Activated CD4-positive, alpha-beta T cell treated with anti-CD3 and anti-CD28 coated beads, Interleukin-2, amount 50 U/mL, for 24 hours (primary cell): ENCODE measurements at places on chromosomes 6 and 20.
A peak's percentile ranks its signal among the peaks of the same experiment; 100 is the strongest.

DNA sequence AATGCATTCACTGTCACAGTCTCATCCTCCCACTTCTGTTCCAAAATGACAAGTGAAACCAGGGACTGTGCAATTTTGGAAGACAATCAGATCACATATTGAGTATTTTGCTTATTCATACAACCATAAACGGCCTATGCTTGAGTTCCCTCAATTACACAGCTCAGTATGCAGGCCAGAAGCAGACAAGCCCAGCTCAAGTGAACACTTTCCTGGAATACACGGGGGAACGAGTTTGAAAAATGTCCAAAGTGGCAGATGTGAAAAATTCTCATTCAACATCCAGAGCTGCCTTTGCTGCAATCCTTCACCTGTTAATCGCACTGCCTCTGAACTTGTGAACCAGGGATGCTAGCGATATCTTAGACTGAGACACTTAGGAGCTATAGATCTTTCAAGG is 190.2 kb downstream of the COL9A1 start:
- DNase-seq, result no peak

DNA sequence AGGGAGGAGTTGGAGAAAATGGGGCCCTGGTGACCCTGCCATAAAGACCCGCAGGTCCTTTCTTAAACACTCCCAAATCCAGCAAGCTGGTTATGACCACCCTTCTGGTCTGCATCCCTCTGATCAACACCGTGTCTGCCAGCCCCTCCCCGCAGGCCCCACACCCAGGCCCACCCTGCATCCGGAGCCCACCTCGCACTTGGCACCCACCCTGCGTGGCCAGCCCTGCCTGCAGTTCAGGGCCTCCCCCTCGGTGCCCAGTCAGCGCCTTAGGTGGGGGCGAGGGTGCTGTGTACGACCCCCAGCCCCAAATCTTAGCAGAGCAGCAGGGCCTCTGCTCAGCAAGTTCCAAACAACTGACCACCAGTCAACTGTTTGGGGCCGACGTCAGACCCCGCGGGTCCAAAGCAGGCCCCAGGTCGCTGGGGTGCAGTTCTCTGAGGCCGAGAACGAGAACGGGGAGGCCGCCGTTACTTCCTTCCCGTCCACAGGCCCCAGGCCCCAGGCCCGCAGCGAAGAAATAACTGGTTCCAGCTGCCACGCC is 1.2 kb downstream of the ACSS1 start:
- DNase-seq, result no peak

GRCh38 chr6:42929821-42930360 is 611 bp downstream of the CNPY3 start:
- peak; percentile 44 for DNase-seq

DNA sequence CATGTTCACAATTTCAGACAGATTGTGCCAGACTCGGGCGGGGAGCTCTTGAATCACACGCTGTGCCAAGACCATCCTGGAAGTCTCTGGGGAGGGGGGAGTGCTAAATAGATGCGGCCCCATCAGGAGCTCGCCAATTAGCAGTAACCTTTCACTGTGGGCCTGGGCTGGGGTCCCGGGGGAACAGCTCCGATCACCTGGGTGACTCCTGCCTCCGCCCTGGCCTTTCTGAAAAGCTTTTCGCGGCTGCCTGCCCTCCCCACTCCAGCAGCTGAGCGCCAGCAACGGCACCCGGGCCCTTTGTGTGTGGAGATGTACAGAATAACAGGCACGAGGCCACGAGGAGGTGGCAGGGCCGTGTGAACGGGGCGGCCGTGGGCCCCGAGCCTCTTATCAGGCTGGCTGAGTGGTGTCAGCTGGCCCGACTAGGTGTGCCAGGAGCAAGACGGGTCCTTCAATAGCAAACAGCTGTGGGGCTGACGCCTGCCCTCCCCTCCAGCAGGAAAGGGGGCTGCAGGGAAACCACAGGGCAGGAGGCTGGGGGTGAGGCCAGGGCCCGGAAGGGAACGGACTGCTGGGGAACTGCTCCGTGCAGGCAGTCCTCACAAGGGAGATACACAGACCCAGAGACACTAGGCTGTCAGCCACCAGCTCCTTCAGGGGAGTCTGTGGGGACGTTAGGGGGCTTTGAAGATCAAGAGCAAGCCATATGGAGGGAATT is 56.8 kb downstream of the NOL4L start:
- DNase-seq, result no peak

DNA sequence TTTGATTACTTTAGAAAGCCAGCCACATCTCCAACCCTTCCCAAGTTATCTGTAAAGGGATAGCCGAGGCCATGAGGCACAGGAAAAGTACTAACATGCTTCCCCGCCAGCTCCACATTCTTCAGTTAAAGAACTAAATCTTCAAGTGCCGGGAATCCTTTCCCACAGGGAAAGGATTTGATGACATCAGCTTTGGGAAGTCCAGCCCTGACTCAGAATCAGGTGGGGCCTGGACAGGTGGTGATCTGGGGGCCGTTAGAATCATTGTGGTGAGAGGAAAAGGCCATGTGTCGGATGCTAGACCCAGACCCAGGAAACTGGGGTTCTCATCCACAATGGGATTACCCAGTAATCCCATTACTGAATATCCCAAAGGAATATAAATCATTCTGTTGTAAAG is 580.0 kb downstream of the QKI start:
- no peak for DNase-seq

GRCh38 chr6:16338577-16339264 is 100.3 kb downstream of the GMPR start:
- no peak for DNase-seq

- no peak for DNase-seq
Observed at GRCh38 chr6:154071236-154071635, 32.2 kb downstream of the OPRM1 start.

DNA sequence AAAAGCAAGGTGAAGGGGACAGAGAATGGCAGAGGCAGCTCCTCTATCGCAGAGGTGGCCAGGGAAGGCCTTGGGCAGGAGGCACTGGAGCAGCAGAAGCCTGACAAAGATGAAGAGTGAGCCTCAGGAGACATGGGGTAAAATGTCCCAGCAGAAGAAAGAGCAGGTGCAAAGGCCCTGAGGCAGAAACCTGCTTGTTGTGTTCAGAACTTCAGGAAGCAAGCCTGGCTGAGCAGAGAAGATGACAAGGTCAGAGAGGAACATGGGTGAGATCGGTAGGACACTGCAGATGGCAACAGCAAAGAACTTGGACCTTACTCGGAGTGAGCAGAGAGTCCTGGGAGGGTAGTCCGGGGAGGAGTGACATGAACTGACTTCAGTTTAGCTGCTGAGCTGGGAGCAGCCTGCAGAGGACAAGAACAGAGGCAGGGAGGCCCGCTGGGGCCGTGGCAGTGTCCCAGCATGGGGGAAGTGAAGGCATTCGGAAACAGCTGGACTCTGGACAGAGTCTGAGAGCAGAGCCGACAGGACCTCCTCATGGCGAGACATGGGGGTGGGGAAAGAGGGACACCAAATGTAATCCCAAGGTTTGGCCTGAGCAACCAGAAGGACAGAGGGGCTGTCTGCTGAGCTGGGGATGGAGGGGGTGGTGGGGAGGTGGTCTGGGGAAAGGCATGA is 106.3 kb downstream of the PREX1 start:
- no peak for DNase-seq

- no peak for DNase-seq
Observed at GRCh38 chr6:92072387-92072786, 1347.0 kb downstream of the EPHA7 start.

GRCh38 chr6:15299430-15300131 is 53.7 kb downstream of the JARID2 start:
- DNase-seq, result no peak

DNA sequence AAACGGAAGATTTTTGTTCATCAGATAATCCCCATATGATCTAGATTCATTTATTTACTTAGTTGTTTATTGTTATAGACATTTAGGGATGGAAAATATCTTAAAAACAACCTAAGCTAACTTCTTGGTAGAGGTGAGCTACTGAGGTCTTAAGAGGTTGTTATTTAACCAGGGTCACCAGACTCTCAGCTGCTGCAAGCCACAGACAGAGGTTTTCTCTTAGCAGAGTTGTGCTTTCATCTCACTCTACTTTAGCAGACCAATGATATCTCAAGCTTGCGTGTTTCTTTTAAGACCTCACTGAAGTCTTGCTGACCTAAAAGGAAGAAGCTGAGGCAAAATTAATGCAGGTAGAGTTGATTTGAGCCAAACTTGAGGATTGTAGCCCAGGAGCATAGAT is 43.6 kb downstream of the NCOA7 start:
- no peak for DNase-seq

DNA sequence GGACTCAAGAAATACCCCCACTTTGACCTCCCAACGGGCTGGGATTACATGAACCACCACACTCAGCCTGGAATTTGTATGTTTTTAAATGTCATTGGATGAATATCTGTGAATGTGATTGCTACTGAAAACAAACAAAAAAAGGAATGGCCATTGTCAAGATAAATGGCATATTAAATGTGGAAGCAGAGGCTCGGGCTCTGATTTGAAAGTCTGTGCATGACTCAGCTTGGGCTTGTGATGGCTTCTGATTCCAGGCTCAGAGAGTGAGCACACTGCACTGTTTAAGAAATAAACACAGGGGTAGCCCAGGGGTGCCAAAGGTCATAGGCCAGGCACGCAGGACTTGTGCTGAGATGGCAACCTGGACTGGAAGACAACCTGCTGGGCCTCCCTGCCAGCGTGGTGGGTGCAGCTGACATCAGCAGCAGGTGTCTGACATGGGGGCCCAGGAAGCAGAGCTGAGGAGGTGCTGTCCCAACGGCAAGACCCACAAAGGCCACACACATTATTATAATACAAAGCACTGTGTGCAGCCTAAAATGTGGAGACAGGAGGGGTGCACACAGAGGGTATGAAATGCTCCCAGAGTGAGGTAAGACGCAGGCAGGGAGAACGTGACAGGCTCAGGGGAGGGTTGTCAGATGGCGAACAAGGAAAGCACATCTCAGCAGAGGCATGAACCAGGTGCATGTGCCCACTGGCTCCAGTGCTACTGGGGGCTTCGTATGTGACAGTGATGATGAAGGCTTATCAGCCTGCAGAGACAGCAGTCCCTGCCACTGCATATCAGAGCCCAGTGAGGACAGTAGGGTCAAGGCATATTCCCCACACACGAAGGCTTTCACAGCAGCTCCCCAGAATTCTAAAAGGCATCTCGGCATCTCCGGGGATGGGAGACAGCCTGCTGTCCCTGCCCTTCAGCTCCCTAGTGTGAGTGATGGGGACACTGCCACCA is 169.4 kb downstream of the SYNDIG1 start:
- no peak for DNase-seq

- no peak for DNase-seq
Observed at GRCh38 chr20:32537657-32538525, 47.2 kb downstream of the NOL4L start.

- DNase-seq, result no peak
Observed at GRCh38 chr6:151679081-151679480, 128.4 kb upstream of the ESR1 start.

DNA sequence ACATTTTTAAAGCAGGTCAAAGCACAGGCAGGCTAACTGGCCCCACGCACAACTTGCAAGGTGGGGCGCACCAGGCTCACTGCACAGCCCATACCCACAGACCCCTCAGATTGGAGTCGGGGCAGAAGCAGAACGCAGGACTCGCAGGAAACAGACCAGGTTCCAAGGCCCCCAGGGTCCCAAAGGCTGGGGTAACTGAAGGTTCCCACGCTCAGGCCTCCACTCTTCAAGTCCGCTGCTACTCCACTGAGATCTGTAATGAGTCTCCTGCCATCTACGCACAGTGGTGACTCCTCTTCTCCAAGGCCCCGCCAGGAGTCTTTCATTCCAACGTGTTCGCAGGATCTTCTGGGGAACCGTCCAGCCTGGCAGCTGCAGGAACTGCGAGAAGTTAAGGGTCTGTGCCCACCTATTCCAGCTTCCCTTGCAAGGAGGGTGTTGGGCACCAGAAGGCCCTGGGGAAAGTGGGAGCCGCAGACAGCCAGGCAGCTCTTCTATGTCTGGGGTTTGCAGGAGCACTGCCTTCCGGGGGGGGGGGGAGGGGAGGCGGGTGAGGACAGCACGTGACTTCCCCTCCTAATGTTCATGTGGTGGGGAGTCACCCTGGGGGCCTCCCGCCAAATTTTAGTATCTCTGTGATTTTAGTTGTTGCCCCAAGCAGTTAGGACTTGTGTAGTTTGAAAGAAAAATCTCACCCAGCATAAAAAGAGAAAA is 2.0 kb upstream of the TAF4 start:
- DNase-seq, result no peak

DNA sequence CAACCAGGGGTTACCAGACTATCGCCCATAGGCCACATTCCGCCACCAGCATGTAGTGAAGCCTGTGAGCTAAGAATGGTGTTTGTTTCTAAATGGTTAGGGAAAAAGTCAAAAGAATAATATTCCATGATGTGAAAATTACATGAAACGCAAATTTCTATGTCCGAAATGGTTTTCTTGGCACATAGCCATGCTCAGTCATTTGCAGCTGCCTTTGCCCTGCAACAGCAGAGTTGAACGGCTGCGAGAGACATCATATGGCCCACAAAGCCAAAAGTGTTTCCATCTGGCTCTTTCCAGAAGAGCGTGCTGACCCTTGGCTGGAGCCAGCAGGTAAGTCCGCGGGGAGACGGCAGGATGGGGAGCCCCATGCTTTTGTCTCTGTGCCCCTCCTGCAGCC is 60.7 kb downstream of the FAM120B start:
- DNase-seq, result no peak

DNA sequence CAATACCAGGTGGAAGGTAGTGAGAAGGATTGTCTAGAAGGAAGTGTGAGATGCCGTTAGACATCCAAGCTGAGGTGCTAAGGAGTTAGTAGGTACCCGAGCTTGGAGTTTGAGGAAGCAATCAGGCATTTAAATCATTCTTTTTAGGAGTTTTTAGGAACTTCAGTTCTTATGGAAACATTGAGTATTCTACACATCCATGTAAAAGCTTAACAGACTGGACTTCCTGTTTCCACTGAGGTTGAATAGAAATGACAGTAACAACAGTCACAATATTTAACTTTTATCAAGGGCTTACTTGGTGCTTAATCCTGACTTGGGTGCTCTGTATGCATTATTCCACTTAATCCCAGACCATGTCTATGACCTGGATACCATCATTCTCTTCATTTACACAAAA is 136.4 kb downstream of the UST start:
- DNase-seq, result no peak

GRCh38 chr20:52864916-52865605 is 107.1 kb upstream of the TSHZ2 start:
- DNase-seq, result no peak

GRCh38 chr20:25437153-25437581 is 29.7 kb downstream of the GINS1 start:
- no peak for DNase-seq

- no peak for DNase-seq
Observed at GRCh38 chr6:108945681-108946159, 97.5 kb downstream of the ARMC2 start.

- DNase-seq, result no peak
Observed at GRCh38 chr6:135298455-135298854, 117.3 kb downstream of the MYB start.

GRCh38 chr6:87731818-87732661 is 30.0 kb upstream of the AKIRIN2 start:
- DNase-seq, result no peak

GRCh38 chr6:139243536-139243935 is 48.3 kb downstream of the TXLNB start:
- DNase-seq, result no peak

GRCh38 chr6:33442283-33442682 is 12.1 kb upstream of the ZBTB9 start:
- no peak for DNase-seq
